ENCODE measurements at places on chromosomes 3 and 15. TPM values are rescaled to one million over a fixed set of nuclear protein-coding genes. Genes with fewer than 3 reads are reported as not detected.

CHL1 gene
- not detected for total RNA-seq

ZBTB11 gene
- 19.2 TPM for total RNA-seq

CCR9 gene
- total RNA-seq, result not detected

CCR3 gene
- total RNA-seq, result not detected

GPR156 gene
- 1.5 TPM for total RNA-seq

GOLGA6L6 gene
- total RNA-seq, result not detected

DCLK3 gene
- total RNA-seq, result not detected

TMC3 gene
- total RNA-seq, result not detected

CPNE9 gene
- not detected for total RNA-seq

CPLX3 gene
- not detected for total RNA-seq

MINAR1 gene
- total RNA-seq, result 0.52 TPM

NMNAT3 gene
- not detected for total RNA-seq

ARPIN gene
- 14.3 TPM for total RNA-seq

ROBO1 gene
- 25.9 TPM for total RNA-seq

SNX1 gene
- 31.5 TPM for total RNA-seq

All from LHCN-M2 (cell line).